Left ventricle myocardium superior (tissue), 1 donor: ENCODE measurements at places on chromosomes 6 and 20. TPM values are rescaled to one million over a fixed set of nuclear protein-coding genes. Genes with fewer than 3 reads are reported as not detected.
A peak's percentile ranks its signal among the peaks of the same experiment; 100 is the strongest.

The JAG1 gene
- 17.0 TPM for total RNA-seq

The FABP7 gene
- total RNA-seq, result not detected

GRCh38 chr6:132537145-132537544 is 932 bp upstream of the TAAR9 start:
- DNase-seq, result no peak

GRCh38 chr6:69594405-69594804 is 202.4 kb downstream of the LMBRD1 start:
- no peak for DNase-seq

GRCh38 chr6:116015561-116015960 is 45.1 kb downstream of the FRK start:
- DNase-seq, result no peak

GRCh38 chr6:116369540-116369939 is 1.2 kb upstream of the DSE start:
- no peak for DNase-seq

GRCh38 chr6:150320442-150320841 is 48.4 kb upstream of the IYD start:
- peak; percentile 86 for DNase-seq
